ENCODE measurements at places on chromosomes 2 and 18.

- DNase-seq, result no peak
Observed at GRCh38 chr2:10993001-10993481, 81.3 kb downstream of the KCNF1 start.

DNA sequence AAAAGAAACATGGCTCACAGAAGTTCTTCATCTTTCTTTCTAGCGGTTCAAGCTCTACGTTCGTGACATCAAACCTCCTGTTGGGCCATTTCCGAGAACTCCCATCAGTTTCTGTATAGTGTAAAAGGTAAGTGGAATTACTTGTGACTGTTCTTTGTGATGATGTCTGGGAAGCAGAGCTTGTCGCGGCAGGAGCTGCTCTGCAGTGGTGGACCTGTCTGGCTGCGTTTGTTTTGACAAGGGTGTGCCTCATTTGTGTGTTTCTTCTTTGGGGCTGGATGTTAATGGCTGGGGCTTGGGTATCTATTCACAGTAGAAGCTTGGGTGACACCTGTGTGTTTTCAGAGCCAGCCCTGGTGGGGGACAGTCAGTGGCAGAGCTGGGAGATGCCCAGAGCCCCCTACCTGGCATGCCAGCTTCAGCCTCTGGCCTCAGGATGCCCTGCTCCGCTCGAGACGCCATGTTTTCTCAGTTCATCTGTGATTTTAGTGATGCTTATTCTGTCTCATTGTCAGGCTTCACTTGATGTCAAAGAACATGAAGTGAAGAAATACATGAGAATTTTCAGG, 59.6 kb downstream of the LDLRAD4 start:
- DNase-seq, result no peak

- no peak for DNase-seq
Observed at GRCh38 chr2:38835990-38836389, 39.7 kb downstream of the DHX57 start.

- DNase-seq, result no peak
Observed at GRCh38 chr2:40371525-40372282, 80.2 kb downstream of the SLC8A1 start.

DNA sequence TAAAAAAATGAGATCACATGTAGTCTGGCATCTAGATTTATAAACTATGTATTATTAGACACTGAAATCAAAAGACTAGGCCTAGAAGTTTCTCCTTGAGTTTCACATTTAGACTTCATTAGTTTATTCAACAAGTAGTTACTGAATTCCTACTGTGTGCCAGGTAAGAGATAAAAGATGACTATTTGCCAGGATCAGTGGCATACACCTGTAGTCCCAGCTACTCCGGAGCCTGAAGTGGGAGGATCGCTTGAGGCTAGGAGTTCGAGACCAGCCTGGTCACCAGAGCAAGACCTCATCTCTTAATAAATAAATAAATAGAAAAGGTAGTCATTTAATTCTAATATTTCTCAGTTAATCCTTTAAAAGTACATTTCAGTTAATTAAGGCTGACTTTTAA, 2.1 kb downstream of the FAM98A start:
- DNase-seq, result no peak

DNA sequence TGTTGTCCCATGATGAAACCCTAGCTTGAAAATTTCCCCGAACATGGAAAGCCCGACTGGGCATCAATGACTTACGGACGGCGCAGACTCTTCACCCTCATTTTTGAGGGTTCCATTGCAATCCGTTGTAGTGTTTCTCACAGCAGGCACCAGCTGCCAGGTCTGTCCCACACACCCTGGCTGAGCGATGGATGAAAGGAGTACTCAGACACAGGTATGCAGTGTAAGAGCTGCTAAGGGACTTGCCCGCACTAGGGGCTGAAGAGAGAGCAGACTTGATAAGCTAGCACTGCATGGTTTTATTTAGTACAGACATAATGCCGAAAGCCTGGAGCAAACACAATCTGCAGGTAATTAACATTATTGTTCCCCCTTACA, 15.8 kb downstream of the DYNAP start:
- no peak for DNase-seq

- no peak for DNase-seq
Observed at GRCh38 chr2:157508676-157509075, 64.8 kb upstream of the CYTIP start.

- DNase-seq, result no peak
Observed at GRCh38 chr2:218221000-218221399, 4.0 kb downstream of the ARPC2 start.

DNA sequence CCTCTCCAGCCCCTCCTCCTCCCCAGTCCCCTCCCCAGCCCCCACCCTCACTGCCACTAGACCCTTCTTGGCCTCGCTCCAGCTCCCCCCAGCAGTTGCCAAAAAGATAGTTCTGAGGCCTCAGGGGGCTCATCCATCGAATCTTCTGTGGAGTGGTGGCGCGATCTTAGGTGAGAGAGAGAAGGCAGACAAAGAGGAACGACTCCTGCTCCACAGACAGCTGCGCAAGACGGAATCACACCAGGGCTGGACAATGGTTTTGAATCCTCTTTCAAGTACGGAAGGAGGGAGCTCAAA, 68.1 kb downstream of the LAMA3 start:
- DNase-seq, result no peak

DNA sequence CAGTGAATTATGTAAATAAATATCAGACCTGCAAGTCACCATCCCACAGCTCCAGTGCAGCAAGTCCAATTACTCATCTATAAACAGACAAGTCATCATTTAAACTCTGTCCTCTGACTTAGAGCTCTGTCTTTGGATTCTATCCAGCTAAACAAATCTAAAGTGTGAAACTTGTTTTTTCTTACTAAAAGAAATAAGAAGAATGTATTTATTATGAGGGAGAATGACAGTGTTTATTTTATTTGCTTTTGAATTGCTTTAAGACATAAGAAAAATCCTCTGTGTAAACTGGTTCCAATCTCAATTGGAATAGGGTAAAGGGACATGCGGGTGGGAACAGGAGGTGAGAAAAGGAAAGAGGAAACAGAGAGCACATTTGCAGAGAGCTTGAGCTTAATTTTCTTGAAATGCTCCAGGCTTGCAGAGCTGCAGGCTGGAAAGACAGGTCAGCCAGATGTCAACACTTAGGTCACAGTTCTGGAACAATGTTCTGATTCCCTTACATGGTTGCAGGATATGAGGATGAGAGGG, 355.8 kb downstream of the MEIS1 start:
- no peak for DNase-seq

- DNase-seq, result no peak
Observed at GRCh38 chr2:10004401-10004800, 38.9 kb upstream of the KLF11 start.

- DNase-seq, result no peak
Observed at GRCh38 chr2:126463892-126464674, 191.9 kb upstream of the GYPC start.

- no peak for DNase-seq
Observed at GRCh38 chr2:218261423-218262236, 815 bp downstream of the GPBAR1 start.

GRCh38 chr2:88161446-88162244, 8.5 kb upstream of the THNSL2 start:
- no peak for DNase-seq

GRCh38 chr2:84971510-84972206, 697 bp downstream of the KCMF1 start:
- DNase-seq, result no peak

DNA sequence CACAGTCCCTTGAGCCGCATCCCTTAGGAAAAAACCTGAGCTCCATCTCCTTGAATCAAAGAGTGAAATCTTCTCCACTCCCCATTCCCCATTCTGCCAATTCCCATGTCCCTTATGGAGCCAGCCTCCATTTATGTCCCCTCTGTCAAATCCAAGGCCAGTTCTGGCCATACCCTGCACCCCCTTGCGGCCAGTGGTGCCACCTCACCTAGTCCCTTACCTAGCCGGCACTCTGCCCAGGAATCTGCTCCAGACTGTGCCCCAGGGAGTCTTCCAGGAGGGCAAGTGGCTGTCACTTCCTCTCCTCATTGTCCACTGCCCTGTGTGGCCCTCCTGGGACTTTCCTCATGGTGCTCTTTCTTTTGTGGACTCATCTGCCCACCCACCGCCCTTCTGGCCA, 195.4 kb upstream of the RMP24 start:
- DNase-seq, result no peak

DNA sequence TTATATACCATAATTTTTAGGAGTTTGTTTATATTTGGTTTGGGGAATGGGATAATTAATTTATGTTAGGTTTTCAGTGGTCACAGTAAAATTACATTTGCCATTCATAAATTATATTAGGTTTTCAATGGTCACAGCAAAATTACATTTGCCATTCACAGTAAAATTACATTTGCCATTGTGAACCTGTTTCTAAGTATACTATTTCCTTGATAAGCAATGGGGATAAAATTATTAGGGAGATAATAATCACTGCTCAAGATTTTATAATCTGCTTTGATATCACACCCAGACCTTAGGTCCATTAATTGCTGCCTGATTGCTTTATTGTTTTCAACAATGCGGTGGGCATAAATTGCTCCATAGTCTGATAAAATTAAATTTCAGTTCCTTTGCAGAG, 124.6 kb downstream of the ASXL3 start:
- no peak for DNase-seq

- DNase-seq, result no peak
Observed at GRCh38 chr18:6521803-6522418, 107.2 kb upstream of the L3MBTL4 start.

DNA sequence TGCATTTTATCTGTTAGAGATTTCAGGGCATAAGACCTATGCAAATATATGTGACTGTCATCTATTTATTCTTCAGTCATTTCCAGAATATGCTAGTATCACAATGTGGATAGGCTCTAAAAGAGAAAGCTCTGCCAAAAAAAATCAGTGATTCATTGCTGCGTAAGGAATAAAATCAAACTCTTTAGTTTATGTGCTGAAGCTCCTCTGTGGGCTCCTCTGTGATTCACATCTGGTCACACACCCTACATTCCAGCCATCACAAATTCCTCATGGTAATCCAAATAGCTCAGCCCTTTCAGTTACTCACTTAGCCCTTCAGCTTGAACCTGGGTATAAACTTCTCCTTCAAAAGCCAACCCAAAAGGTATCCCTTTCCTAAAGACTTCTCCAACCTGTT, 21.4 kb downstream of the DLGAP1 start:
- no peak for DNase-seq

GRCh38 chr2:168245074-168245825, 2.1 kb downstream of the STK39 start:
- no peak for DNase-seq

DNA sequence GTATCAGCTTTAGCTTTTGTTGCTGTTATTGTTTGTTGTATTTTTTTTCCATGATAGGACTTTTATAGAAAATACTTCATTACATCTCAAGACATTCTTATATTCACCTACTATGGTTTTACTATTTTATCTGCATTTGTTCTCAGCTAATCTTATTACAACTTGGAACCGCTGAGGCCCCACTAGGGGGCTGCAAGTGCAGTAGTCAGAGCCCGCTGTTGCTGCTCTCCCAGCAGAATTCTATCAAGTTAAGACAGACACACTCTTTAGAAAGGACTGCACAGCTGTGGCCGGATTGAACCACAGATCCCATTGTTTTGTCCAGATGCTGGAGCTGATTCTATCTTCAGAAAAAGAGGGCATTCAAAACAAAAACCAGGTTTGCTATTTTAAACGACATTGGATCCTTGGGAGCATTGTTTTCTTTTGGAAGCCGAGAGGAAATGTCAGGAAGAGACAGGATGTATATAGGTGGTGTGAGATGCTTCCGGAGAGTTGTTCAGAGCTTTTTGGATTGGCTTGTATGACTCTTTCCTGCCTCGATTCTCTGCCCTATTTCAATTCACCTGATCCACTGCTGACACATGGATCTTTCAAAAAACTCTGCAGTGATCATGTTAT, 105.7 kb upstream of the GAREM1 start:
- DNase-seq, result no peak

- no peak for DNase-seq
Observed at GRCh38 chr2:18630541-18630940, 41.2 kb upstream of the NT5C1B start.

- no peak for DNase-seq
Observed at GRCh38 chr2:74391209-74391579, 11.1 kb upstream of the DCTN1 start.

- DNase-seq, result no peak
Observed at GRCh38 chr2:38685116-38685735, 19.3 kb downstream of the GALM start.

DNA sequence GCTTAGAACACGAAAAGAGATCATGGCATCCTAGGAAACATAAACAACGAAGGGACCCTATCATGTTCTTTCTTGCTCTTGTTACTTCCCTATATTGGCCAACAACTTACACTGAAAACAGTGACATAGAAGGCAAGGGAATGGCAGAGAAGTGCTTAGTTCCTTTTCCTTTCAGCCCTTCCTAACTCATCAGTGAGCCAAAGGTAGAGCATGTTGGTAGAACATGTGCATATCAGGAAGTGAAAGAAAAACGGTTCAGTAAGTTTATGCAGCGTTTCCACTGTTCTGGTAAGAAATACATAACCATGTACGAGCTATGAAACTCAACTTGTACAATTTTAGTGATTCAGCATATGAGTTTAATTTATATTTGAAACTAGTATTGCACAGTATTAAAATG, 21.7 kb downstream of the AKAIN1 start:
- no peak for DNase-seq

- no peak for DNase-seq
Observed at GRCh38 chr2:174074831-174075230, 109.7 kb upstream of the SP3 start.

DNA sequence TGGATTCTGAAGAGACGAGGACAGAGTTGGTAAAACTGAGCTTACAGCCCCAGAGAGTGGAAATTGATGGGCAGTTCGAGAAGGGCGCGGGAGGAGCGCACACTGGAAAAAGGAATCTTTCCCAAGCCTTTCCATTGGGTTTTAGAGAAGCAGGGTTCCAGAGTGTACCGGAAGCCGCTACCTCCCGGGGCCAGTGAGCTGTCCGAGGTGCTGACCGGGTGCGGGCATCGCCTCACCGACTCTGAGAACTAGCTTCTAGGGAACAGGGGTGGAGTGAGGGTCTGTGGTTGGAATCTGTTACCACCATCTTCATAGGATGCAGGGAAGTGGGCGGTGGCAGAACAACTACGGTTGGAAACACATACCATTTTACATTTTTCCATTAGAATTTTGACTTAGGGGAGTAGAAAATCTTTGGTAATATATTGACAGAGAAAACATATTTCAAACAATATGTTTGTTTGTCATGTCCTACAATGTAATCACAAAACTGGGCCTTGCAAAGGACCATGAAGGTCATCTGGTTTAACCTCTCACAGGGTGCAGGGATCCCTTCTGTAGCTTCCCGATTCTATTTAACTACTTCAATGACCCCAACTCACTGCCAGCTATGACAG, 724 bp downstream of the NMS start:
- DNase-seq, result no peak

DNA sequence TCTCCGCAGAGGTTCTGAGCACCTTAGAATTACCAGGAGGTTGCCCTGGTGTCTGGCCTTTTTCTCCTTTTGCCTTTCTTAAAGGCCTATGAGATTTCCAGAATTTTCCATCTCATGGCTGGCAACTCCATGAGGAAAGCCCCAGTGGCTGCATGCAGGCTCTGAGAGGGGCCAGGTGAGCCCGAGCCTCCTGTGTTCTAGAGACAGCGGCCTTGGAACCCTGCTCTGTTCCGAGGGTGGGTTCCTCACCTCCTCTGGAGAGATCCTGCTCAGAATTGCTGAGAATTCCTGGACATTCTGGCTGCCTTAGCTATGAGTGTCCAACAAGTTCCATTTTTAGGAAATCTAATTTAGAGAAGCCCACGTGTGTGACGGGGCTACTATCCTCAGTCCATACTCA, 35.7 kb upstream of the HPCAL1 start:
- no peak for DNase-seq
